CD4-positive, alpha-beta memory T cell (primary cell): ENCODE measurements at places on chromosomes 1 and 21.

- no peak for DNase-seq
Measured at GRCh38 chr1:205447457-205448341, 8.1 kb downstream of the BLACAT1 start.

DNA sequence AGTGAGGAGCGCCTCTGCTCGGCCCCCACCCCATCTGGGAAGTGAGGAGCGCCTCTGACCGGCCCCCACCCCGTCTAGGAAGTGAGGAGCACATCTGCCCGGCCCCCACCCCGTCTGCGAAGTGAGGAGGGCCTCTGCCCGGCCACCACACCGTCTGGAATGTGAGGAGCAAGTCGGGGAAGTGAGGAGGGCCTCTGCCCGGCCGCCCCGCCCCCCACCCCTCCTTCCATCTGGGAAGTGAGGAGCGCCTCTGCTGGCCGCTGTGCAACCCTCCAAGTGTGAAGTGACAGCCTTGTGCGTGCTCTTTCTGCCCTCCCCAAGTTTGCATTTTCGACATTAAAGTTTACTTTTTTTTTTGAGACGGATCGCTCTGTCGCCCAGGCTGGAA is 5.1 kb upstream of the ZZZ3 start:
- no peak for DNase-seq

DNA sequence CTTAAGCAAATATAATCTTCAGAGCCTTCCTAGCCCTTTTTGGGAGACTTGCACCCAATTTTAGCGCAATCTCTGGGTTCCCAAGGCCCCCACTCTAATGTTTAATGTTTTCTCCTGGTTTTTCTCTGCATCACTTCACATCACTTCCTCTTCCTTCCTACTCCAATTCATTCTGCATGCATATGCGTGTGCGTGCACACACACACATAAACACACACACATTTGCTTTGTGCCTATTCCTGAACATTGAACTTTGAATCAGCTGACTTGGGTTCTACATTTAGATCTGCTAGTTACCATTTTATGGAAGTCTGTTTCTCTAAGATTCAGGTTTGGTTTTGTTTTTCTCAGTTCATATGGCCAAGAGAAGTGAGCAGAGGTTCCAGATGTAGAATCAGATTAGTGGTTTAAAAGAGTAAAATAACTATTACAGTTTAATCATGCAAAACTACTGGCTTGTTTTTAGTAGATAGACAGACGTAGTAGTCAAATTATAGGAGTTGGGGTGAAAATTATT is 7.4 kb upstream of the EDEM3 start:
- no peak for DNase-seq

DNA sequence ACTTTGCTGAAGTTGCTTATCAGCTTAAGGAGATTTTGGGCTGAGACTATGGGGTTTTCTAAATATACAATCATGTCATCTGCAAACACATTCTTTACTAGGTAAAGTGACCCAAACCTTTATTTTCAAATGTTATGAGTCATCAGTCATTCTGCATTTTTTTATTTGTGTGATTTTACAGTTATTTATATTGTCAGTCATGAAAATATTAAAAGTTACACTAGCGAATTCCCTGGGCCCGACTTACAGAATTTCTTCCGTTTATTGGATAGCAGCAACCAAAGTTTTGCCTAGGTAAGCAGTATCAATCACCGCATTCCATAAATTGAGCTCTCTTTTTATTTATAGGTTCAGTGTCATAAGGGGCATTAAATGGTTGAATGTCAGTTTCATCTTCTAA is 13.8 kb downstream of the OR2M5 start:
- no peak for DNase-seq

GRCh38 chr1:207822124-207822601 is 70.3 kb downstream of the CD46 start:
- no peak for DNase-seq

DNA sequence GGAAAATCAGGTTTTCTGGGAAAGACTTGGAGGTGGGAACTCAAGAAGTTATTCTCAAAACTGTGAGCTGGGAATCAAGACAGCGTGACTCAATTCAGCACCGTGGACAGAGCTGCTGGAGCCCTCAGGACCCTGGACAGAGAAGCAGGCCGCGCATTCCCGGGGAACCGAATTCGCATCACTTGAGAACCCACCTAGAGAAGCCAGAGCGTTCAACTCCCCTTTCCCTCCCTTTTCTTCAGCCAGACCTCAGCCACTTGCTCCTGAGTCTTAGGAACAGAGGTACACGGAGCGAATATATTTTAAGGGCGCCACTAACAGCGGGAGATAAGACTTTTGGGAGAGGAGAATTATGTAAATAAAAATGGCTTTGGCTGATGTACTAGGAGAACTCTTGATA is 2.0 kb upstream of the LIN28A start:
- peak; percentile 75 for DNase-seq

GRCh38 chr21:28069450-28069923 is 923.2 kb downstream of the LTN1 start:
- DNase-seq: no peak

DNA sequence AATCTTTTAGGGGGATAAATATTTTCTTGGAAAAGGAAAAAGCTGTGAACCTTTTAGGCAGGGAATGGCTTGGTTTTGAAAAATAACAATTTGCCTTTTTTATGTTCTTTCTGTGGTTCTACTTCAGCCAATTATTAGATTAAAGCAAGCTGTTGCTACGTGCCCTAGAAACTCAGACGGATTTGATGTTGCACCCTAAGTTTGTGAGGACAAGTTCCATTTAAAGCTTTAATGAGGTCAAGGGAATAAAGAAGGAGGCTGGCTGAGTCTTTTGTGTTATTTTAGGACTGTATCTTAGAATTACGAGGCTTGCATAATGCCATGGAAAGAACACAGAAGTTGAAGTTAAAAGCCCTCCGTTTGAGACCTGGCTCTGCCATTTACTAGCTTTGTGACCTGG is 216.9 kb downstream of the NUF2 start:
- no peak for DNase-seq

DNA sequence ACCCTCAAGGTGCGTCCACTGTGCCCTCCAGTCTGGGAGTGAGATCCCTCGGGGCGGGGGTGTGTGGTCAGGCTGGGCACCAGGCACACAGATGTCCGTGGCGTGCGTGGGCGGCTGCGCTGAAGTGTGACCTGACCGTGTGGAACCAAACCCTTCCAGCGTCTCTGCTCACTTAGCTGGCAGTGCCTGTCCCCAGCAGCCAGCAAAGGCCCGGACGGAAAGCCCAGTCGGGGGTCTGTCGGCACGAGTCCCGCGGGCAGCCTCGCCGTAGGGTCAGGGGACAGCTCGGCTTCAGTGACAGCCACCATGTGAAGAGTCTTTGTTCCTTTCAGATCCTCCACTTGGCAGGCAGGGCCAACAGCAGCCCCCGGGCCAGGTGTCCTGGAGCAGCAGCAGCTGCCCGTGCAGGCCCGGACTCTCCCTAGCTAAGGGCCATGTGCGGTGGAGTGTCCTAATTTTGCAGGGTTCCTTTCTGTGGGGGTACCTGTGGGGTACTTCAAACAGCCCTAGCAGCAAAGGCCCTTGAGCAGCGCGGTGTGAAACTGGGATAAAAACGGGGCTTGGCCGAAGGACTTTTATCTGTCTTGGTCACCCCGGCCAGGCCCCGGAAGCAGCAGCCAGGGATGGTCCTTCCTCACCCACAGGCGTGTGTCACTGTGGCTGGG is 11.6 kb downstream of the TTLL10 start:
- DNase-seq: no peak

- no peak for DNase-seq
Measured at GRCh38 chr1:245290836-245291235, 136.1 kb downstream of the KIF26B start.

- peak; percentile 79 for DNase-seq
Measured at GRCh38 chr1:58755468-58755872, 28.4 kb downstream of the JUN start.

DNA sequence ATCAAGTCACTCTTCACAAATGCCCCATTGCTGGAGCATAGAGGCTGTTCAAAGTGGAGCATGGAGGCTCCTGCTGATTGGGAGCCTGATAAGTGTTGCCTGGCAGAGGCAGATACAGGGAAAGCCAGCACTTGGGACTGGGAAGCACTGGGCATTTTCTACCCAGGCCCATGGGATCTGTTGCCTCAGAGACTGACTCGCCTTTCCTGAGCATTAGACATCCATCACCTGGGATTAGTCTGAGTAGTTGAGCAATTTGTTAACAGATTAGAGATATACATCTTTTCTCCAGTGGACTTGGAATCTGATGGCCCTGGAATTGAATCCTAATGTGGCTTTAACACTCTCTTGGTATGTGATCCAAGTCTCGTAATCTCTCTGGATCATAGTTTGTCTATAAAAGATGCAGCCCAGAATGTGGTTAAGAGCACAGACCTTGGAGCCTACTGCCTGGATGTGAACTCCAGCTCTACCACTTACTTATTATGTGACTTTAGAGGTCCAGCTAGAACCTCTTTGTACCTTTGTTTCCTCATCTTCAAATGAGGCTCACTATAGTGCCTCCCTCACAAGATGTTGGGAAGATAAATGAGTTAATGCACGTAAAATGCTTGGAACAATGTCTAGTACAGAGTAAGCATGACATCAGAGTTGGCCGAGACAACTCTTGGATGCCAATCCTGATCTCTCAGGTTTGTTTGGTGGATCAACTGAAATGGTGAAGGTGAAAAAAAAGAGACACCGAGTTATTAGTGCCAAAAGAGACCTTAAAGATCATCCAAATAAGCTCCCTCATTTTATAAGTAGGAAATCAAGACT is 38.3 kb upstream of the NRDC start:
- DNase-seq: no peak

DNA sequence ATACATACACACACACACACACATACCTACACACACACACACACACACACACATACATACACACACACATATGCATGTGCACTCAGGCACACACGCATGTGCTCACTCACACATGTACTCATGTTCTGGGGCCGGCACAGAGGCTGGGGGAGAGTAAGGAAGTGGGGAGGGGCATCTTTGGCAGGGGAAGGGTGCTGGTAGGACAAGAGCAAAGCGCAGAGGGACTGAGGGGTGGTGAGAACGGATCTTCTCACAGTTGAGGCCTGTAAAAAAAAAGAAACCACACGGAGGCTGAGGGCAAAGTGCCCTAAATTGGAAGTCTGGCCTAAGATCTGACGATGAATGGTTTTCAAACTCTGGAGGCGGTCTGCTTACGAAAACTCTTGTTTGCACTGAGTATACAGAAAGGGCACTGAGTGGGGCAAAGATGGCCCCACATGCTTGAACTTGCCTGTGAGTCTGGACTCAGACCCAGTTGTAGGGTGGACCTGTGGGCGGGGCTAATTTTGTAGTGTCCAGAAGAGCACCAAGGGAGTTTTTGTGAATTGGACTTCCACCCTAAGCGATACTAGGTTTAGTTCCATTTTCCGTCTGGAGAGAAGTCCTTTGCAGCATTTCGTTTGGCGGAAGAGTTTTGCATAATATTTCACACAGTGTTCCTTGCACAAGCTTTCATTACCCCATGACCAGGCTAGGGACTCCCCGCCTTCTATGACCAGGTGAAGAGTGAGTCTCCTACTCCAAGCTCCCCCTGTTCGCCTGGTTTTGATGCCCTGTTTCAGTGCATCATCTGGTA is 79.3 kb upstream of the LYST start:
- DNase-seq: no peak

- no peak for DNase-seq
Measured at GRCh38 chr1:24858277-24858676, 71.8 kb downstream of the RUNX3 start.

- DNase-seq: no peak
Measured at GRCh38 chr1:99474350-99474893, 171.5 kb upstream of the PALMD start.

DNA sequence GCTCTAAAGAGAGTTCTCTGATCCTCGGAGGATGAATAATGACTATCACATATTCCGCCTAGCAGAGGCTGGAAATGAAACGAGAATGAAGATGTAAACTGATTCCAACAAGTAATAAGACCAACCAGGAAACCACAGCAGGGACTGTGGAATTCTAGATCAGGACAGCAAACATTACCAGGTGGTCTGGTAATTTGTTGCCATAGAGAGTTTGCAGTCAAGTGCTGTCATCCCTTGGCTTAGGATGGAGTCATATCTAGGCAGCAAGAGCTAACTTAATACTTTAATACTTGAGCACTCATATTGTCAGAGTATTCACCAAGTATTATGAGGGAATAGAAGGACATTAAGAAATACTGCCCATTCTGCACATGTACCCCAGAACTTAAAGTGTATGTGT is 45.1 kb upstream of the MUTYH start:
- no peak for DNase-seq

GRCh38 chr1:170164103-170164763 is 18.5 kb downstream of the NTMT2 start:
- no peak for DNase-seq

- peak; percentile 61 for DNase-seq
Measured at GRCh38 chr1:30759718-30760281, 2.2 kb upstream of the LAPTM5 start.

- no peak for DNase-seq
Measured at GRCh38 chr1:109527098-109527811, 12.4 kb upstream of the GPR61 start.

DNA sequence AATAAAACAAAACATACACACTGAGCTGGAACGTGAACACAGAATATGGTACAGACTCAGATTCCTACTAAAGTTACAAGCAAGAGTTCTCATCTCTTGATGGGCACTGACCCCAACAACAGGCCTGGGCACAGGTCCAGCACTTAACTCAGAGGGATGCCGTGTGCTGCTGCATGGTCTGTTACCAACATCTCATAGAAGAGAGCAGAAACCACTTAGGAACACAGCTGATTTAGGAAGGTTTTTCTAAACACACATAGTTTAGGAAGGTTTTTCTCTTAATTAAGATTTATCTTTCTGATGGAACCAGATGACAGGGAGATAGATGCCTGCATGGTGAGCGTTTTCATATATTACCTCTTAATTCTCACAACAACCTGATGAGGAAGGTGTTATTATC is 1.5 kb downstream of the GCLM start:
- DNase-seq: no peak

DNA sequence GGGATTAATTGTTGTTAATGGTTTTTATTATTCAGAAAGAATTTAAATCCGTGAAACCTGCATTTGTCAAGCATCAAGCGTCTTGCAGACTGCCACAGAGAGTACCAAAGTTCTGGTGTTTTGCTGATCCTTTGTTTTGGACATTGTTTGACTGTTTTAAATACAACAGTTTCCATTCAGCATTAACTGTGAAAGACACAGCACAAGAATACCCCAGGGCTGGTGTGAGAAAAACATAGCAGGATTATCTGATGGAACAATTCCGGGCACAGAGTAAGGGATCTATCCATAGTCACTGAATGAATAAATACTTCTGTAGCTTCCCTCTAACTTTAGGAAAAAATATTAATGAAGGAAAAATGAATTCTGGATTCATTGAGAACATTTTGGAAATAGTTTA is 202.3 kb downstream of the LTN1 start:
- DNase-seq: no peak
